ENCODE measurements at places on chromosomes 5 and 9.
A peak's percentile ranks its signal among the peaks of the same experiment; 100 is the strongest.

- DNase-seq, result no peak
Measured at GRCh38 chr5:44770780-44771717, 37.7 kb upstream of the MRPS30 start.

- no peak for DNase-seq
Measured at GRCh38 chr5:80302636-80303035, 17.2 kb upstream of the SPZ1 start.

GRCh38 chr5:112694853-112695709 is 42.6 kb upstream of the APC start:
- DNase-seq, result no peak

DNA sequence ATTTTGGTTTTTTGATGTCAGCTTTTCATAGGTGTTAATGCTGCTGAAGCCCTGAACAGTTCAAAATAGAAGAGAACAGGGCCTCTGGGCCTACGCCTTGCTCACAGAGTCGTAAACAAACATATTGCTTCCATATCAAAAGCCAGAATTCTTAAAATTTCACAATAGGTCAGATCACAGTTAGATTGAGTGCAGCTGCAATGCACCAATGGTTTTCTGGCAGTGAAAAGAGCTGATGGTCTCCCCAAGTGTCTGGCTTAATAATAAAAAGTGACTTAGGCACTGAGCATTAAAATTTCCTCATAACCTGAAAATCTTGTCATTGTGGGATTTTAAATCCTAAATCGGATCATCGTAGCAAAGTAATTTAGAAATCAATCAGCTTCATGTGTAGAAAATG is 493.0 kb downstream of the CAAP1 start:
- no peak for DNase-seq

- no peak for DNase-seq
Measured at GRCh38 chr9:126527109-126527825, 86.5 kb upstream of the LMX1B start.

DNA sequence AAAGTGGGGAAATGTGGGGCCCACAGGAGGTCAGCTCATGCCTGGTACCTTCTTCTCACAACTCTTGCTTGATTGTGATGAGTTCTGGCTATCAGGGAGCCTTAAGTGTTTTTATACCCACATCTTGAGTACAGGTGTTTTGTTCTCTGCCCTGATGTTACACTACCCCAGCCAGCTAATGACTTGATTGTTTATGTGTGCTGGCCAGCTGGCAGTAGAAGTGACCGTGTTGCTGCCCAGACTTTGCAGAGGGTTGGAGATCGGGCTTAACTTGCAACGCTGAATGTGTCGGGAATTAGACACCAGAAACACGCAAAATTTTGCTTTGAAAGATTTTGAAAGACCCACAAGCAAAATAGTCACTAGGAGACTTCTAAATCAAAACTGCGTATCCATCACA is 16.9 kb upstream of the ZDHHC11B start:
- no peak for DNase-seq

- DNase-seq, result no peak
Measured at GRCh38 chr9:90457386-90458190, 185.0 kb downstream of the DIRAS2 start.

GRCh38 chr5:74212336-74212735 is 428.2 kb downstream of the ENC1 start:
- no peak for DNase-seq

DNA sequence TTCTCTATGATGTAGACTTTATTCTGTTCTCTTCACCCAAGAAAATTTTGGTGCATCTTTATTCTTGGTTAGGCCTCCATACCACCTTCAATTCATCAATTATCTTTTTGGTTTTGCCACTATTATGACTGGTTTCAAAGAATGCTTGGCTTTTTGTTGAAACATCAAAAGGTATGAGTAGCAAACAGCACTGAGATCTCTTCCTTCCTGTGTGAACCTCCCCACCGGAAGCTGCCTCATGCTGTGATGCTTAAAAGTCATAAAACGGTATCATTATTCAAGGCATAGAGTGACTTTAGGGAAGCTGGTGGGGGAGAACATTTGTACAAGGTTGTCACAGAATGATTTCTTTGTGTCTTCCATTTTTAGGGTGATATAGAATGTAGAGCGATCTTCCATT is 70.6 kb downstream of the IQGAP2 start:
- DNase-seq, result no peak

- DNase-seq, result no peak
Measured at GRCh38 chr5:10779592-10779991, 18.6 kb upstream of the DAP start.

GRCh38 chr5:64184832-64185231 is 19.2 kb downstream of the RNF180 start:
- DNase-seq, result no peak

- DNase-seq, result no peak
Measured at GRCh38 chr5:126383246-126383645, 40.0 kb upstream of the GRAMD2B start.

GRCh38 chr5:103461243-103461642 is 101.3 kb downstream of the NUDT12 start:
- DNase-seq, result no peak

DNA sequence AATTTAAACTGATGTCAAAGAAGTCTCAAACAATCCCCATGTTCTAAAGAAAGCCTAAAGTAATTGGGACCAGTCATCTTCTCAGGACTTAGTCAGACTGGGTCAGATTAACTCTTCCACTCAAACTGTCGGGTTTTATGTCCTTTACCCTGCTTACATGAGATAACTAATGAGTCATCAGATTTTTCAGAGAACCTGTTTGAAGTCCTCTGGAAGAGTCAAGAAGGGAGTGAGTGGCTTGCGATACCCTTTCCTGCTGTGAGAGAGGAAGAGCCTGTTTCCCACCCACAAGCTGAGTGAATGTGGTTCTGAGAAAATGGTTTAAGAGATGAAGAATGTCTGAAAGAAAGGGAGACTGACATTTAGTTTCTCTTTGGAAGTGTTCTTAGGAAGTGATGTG is 1866.7 kb upstream of the C9orf72 start:
- DNase-seq, result no peak

GRCh38 chr5:143231973-143232812 is 171.3 kb downstream of the NR3C1 start:
- no peak for DNase-seq

DNA sequence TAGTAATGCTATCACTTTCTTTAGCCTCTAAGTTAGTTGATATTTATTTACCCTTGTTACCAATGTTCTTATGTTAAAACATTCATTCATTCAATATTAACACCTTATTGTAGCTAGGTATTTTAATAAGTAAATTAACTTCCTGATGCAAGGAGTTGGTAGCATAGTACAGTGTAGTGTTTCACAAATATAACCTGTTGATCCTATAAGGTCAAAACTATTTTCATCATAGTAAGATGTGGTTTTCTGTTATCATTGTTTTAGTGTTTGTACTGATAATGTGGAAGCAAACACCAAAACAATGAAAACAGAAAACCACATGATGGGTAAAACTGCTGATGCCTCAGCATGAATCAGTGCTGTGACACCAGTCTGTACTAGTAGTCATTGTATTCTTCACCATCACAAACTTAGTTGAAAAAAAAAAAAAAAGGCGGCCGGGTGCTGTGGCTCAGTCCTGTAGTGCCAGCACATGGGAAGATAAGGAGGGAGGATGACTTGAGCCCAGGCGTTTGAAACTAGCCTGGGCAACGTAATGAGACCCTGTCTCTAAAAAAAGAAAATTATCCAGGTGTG is 36.5 kb downstream of the ZCCHC7 start:
- DNase-seq, result no peak

GRCh38 chr5:107670087-107670931 is 428 bp downstream of the EFNA5 start:
- no peak for DNase-seq

DNA sequence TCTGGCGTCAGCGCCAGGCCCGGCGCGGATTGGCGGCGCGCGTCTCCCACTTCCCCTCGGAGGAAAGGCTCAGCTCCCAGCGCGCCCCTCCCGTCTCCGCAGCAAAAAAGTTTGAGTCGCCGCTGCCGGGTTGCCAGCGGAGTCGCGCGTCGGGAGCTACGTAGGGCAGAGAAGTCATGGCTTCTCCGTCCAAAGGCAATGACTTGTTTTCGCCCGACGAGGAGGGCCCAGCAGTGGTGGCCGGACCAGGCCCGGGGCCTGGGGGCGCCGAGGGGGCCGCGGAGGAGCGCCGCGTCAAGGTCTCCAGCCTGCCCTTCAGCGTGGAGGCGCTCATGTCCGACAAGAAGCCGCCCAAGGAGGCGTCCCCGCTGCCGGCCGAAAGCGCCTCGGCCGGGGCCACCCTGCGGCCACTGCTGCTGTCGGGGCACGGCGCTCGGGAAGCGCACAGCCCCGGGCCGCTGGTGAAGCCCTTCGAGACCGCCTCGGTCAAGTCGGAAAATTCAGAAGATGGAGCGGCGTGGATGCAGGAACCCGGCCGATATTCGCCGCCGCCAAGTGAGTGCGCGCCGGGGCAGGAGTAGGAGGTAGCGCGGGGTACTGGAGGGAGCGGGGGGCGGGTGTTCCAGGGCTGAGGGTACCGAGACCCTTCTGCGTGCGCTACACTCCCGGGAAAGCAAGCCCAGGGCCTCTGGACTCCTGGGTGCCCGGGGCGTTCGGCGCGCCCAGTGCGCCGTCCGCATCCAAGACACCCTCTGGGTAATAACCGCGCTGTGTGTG is at the start of gene MSX2:
Gene MSX2, plus strand, starts transcription at position 99 of the 777 bp plus-strand sequence. Its CDS starts 78 bp downstream, at position 177.
- peak; percentile 93 for DNase-seq

GRCh38 chr9:13939134-13939533 is 374.8 kb downstream of the NFIB start:
- DNase-seq, result no peak

DNA sequence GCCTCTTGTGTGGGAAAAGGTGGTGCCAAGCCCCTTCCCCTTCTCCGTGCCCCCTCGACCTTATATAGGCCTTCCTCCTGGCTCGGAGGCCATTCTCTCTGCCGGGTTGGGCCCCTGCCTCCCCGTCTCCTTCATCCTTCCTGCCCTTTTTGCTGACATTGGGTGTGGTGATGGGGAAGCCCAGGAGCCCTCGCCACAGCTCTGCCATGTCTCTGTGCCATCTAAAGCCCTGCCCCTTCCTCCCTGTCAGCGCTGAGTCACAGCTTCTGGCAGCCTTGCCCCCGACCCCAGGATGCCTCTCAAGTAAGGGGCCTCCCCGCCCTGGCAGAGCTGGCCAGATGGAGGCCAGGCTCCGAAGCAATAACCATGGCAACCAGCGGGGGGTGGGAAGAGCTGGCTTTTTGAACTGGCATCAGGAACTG is 30.4 kb downstream of the JADE2 start:
- DNase-seq, result peak; percentile 76

DNA sequence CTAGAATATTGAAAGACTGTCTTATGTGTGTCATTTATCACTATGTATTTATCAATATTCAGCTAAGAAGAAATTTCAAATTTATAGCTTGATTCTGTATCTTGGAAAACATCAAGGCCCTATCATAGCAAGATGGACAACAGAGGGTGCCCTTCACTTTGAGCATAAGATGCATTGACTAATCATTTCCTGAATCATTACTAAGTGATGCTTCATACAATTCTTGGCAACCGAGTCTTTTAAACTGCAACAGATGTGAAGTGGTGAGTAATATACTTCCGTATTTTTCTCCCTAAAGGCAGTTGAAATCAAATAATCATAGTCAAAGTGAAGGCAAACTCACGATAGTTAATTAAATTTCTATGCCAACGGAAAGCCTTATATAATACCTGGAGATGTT is 318.6 kb upstream of the RGMB start:
- DNase-seq, result no peak

DNA sequence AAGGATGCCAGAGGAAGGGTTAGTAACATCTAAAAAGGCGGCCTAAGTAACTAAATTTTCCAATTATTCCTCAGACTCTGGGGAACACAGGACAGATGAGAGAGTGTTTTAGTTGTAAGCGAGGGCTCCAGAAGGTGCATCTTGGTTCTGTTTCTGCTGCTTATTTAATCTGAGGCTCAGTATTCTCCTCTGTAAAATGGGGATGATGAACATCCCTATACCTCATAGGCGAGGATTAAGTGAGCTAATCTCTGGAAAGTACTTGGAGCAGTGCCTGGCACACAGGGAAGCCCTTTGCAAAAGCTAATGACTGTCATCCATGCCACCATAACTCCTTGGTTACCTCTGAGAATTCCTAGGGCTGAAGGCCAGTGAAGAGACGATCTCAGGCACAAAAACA is 59.0 kb downstream of the SHB start:
- DNase-seq, result no peak

GRCh38 chr5:2989517-2989916 is 238.0 kb upstream of the IRX2 start:
- no peak for DNase-seq

- DNase-seq, result no peak
Measured at GRCh38 chr9:33840381-33840780, 23.4 kb downstream of the UBE2R2 start.

DNA sequence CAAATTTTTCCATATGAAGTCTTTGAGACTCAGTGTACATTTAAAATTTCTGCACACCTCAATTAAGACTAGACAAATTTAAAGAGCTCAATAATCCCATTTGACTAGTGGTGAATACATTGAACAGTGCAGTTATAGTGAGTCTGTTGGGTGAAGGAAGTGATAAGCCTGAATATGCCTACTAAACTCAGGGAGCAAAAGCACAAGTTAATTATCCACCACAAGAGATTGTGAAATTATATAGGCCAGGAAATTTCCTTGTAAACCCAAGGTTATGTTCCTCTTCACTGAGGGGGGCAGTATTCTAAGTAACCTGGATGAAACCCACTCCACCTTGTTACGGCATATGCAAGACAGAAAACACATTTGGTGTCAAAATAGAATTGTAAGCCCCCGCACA is 612.9 kb upstream of the DAB2 start:
- no peak for DNase-seq

DNA sequence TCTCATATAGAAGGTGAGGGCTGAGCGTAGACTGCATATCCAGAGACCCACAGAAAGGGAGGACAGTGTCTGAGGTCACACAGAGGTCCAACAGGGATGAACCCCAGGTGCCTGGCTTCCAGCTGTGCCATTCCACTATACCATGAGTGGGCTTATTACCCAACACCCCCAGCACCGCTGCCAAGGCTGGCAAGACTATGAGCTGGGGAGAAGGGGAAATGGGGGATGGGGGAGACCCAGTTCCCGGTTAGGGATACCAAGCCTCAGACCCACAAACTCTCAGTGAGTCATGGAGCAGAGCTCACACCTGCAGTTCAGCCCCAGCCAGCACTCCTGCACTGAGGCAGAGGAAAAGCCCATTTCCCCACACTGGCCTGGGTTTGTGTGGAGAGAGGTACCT is 106.4 kb downstream of the PSD2 start:
- no peak for DNase-seq

DNA sequence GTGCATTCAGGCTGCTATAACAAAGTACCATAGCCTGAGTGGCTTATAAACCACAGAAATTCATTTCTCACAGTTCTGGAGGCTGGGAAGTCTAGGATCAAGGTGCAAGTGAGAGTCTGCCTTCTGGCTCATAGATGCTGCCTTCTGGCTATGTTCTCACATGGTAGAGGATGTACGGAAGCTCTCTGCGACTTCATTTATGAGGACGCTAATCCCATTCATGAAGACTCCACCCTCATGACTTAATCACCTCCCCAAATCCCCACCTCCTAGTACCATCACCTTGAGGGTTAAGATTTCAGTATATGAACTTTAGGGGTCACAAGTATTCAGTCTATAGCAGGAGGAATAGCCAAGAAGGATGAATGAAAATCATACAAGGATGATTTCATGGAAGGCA is 37.3 kb upstream of the KCNIP1 start:
- DNase-seq, result no peak
